ENCODE measurements at places on chromosomes 16 and 17.
A peak's percentile ranks its signal among the peaks of the same experiment; 100 is the strongest.

DNA sequence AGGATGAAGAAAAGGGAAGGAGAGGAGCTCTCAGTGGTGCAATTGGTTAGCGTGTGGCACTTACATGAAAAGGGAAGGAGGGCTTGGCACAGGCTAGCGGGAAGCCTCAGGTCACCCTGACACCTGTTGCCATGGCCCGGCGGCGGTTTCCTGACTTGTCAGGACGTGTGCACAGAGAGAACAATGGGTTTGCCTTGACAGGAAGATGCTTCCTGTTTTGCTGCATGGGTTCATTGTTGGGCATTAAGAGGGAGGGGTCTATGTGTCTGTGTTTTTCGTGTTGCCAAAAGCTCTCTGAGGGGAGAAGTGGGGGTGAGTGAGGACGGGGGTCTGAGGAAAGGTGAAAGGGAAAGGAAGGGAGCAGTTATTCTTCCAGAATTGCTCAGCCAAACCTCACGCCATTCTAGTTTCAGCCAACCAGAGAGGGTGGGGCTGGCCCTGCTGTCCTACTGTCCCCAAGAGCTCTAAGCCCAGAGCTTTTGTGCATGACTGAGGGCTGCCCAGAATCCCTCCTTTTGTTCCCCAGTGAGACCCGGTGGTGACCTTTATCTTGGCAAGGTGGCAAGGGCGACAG lies 17.1 kb upstream of the CCR7 start:
- no peak for DNase-seq

GRCh38 chr16:72502594-72503005 lies 330.6 kb upstream of the PMFBP1 start:
- no peak for DNase-seq

- DNase-seq = no peak
These were observed 83.2 kb upstream of the TOB1 start for GRCh38 chr17:50949128-50949988.

DNA sequence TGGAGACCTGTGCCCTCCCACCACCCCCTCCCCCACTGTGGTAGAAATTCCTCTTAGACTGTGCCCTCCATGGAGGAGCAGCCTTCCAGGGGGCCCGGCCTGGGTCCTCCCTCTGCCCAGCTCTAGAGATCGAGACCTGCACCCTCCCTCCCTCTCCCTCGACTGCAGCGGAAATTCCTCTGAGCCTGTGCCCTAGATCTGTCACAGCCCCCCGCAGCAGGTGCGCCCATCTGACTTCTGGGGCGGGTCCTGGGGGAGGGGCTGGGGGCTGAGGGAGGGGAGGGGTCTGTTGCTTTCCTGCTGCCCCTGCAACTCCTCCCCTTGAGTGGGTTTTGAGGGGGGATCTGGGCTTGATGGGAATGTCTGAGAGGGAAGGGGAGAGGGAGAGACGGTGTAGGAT lies 177.8 kb upstream of the GSE1 start:
- DNase-seq = no peak

DNA sequence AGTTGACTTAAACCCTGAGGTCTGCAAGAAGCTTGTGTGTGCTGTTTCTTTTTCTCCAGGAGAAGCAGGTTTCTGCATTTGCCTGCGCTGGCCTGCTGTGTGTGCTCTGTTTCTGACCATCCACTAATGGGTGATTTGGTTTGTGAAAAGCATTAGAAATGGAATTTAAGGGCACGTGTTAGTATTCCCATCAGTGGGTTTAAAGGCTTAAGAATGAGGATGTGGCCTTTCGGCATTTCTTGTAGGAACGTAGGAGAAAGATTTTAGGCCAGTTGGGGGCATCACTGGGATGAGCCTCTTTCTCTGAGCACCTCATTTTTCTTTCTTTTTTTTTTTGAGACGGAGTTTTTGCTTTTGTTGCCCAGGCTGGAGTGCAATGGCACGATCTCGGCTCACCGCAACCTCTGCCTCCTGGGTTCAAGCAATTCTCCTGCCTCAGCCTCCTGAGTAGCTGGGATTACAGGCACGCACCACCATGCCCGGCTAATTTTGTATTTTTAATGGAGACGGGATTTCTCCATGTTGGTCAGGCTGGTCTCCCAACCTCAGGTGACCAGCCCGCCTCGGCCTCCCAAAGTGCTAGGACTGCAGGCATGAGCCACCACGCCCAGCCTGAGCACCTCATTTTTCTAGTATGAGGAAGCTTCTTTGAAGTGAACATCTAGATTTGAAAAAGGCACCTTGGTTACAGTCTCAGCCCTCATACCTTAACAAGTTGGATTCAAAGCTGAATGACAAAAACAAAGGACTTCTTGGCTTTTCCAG lies 110.3 kb downstream of the BANP start:
- no peak for DNase-seq

- DNase-seq = no peak
These were observed 56.3 kb upstream of the MTMR4 start for GRCh38 chr17:58570758-58571157.

DNA sequence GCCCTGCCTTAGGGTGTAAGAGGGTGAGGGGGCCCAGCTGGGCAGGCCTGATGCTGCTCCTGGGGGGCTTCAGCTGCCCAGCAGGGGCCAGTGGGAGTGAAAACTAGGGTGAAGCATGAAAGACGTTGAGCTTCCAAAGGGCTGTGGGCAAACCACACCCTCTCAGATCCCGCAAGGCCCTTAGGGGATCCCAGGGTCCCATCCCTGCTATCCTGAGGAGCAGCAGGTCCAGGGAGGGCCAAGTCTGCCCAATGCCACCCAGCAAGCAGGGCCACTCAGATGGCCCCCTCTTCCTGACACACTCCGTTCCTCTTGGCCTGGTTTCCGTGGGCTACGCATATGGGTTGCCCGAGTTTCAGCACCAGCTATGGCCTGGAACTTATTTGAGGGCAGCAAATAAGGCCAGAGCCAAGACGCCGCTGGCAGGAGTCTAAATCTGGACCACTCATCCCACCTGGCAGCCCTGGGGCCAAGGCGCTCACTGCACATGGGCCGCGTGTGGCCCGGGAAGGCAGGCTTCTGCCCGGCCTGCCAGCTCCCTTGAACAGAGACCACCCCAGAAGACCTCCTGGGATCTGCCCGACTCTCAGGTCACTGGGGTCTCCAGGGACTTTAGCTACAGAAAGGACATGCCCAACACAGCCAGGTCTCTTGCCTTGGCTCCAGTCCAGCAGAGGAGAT lies 4.2 kb downstream of the ATP2A3 start:
- no peak for DNase-seq

GRCh38 chr16:27108051-27108770 lies 41.5 kb downstream of the C16orf82 start:
- DNase-seq = no peak

- no peak for DNase-seq
These were observed 33.8 kb downstream of the YWHAE start for GRCh38 chr17:1366234-1366633.

DNA sequence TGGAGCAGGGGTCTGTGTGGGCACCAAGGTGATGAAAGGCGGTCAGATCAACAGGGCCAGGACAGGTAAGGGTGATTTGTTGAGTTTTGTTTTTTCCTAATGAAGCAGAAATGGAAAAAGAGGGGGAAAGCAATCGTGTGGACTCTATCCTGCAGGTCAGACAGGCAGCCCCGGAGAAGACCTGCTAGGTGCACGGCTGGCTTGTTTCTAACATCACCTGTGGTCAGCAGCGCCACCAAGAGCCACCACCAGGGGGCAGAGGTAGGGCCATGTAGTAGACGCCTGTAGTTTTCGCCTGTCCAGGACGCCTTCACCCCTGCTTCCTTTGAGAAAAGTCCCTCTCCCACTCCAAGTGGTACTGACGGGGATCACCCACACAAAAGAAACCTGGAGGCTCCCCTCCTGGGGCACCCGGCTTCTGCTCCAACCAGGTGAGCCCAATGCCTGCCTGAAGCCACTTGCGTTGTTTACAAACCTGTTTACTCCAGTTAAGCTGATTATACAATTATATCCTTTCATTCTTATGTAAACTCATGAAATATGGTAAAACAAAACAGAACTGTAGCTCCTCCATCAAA lies 54.2 kb upstream of the SEC14L1 start:
- DNase-seq = peak; percentile 72

GRCh38 chr17:80582165-80582564 lies 37.5 kb downstream of the RPTOR start:
- DNase-seq = no peak

DNA sequence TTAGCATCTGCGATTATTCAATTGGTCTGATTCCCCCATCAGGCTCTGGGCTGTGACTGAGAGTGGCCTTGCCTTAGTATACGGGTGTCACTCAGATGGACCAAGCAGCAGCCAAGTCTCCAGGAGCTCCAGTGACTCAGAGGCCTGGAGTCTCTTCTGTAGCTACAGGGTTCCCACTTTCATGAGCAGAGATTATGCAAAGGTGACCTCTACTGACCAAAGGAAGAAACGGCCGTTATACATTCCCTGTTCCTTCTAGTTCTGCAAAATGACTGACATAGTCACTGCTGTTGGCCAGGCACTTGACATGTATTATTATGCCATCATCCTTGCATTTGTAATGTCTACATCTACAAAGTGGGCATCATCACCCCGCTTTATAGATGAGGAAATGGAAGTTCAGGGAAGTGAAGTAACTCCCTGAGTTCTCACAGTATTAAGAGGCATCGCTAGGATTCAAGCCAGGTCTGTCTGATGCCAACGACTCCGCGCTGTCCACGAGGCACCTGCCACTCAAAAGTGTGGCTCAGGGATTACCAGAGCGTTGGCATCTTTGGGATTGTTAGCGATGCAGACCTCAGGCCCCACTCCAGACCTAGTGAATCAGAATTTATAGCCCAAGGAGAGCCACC lies 23.3 kb downstream of the SLC38A7 start:
- no peak for DNase-seq

GRCh38 chr17:78925662-78926555 lies 722 bp upstream of the TIMP2 start:
- no peak for DNase-seq

GRCh38 chr16:637081-638018 lies 1.2 kb upstream of the METTL26 start:
- DNase-seq = peak; percentile 60

- DNase-seq = no peak
These were observed 211.7 kb downstream of the FTO start for GRCh38 chr16:53915452-53916160.

- DNase-seq = no peak
These were observed 6.5 kb downstream of the TMEM204 start for GRCh38 chr16:1539720-1540555.

DNA sequence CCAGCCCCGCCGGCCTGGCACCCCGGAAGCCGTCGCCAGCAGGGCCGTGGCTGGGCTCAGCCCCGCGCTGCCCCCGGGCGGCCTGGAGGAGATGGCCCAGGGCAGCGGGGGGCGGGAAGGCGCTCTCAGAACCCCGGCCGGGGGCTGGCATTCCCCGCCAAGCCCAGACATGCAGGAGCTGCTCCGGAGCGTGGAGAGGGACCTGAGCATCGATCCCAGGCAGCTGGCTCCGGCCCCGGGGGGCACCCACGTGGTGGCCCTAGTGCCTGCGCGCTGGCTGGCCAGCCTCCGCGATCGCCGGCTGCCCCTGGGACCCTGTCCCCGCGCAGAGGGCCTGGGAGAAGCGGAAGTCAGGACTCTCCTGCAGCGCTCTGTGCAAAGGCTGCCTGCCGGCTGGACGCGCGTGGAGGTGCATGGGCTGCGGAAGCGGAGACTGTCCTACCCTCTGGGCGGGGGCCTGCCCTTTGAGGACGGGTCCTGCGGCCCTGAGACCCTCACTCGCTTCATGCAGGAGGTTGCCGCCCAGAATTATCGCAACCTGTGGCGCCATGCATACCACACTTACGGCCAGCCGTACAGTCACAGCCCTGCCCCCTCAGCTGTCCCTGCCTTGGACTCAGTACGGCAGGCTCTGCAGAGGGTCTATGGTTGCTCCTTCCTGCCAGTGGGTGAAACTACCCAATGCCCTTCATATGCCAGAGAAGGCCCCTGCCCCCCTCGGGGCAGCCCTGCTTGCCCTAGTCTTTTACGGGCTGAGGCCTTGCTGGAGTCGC lies 551 bp downstream of the WDR81 start:
- DNase-seq = no peak

DNA sequence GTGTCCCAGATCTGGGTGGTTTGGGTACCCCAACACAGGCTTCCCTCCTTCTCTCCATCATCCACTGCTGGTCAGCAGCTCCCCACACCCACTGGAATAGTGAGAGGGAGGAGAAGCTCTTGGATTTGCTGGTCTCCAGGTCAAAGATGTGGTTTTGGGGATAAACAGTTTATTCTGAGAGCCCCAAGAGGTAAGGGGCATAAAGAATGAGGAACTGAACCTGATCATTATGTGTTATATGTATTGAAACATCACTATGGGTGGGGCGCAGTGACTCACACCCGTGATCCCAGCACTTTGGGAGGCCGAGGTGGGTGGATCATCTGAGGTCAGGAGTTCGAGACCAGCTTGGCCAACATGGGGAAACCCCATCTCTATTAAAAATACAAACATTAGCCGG lies 3.9 kb downstream of the DPEP2 start:
- DNase-seq = no peak

- no peak for DNase-seq
These were observed 275.5 kb upstream of the SOX9 start for GRCh38 chr17:71845337-71845736.

GRCh38 chr16:4962716-4963115 lies 4.6 kb downstream of the SEC14L5 start:
- no peak for DNase-seq
